Hematopoietic multipotent progenitor cell treated with erythropoietin and hydrocortisone succinate and interleukin-3 and kit ligand, for 4 days (in vitro differentiated cells): ENCODE measurements at places on chromosomes 4 and X.
A peak's percentile ranks its signal among the peaks of the same experiment; 100 is the strongest.

GRCh38 chr4:21134994-21135393 lies 434.7 kb downstream of the PACRGL start:
- DNase-seq: peak; percentile 4

DNA sequence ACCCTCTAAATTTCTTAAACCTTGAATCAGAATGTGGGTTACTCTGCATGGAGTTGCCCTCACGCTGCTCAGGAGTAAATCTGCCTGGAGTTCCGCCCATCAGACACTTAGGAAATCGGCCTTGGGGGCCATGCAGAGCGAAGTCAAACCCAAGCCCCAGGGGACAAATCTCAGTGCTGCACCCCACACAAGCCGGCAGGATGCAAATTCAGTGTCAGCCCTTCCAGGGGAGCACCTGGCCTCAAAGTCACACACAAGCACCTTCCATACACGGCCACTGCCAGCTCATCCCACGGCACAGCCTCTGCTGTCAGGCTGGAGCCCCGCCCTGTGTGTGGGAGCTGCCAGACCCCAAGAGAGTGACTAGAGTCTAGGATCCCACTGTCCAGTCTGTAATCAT lies 27.4 kb downstream of the RNF212 start:
- no peak for DNase-seq

GRCh38 chrX:71669492-71669891 lies 2.1 kb downstream of the LOC101059915 start:
- no peak for DNase-seq

DNA sequence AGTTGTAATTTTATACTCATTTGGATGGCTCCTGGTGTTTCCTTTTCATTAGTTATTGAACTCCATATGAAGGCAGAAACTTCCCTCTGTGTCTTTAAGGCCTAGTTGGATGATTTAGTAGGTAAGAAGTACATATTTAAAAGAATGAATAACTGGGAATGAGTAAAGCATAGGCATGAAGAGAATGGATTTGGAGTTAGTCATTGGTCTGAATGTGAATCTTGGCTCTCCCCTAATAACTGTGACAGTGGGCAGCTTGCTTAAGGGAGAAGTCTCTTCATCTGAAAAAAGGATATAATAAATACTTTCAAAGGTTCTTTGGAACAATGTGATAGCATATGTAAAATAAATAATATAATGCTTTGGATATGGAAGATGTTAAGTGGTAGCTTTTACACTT lies 13.2 kb downstream of the SNX25 start:
- no peak for DNase-seq

DNA sequence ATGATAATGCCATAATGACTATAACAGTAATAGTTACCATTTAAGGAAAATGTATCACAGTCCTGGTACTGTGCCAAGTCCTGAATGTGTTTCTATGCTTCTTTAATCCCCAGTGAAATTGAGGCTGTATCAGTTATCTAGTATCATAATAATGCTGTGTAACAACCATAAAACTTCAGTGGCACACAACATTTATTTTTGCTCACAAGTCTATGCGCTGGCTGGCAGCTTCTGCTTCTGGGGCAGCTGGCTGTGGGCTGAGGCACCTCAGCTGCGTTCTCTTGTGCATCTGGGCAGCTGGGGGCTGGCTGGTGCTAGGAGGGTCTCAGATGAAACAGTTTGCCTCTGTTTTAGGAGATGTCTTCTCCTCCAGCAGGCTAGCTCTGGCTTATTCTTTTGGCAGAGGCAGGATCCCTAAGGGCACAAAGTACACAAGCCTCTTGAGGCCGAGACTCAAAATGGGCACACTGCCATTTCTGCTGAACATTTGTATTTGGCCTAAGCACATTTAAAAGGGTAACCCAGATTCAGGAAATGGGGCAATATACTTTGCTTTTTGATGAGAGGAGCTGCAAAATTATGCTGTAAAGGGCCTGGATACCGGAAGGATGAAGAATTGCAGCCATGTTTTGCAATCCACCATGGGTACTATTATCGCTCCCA lies 62.6 kb upstream of the DHX15 start:
- DNase-seq: peak; percentile 14

GRCh38 chr4:7180938-7181337 lies 11.4 kb upstream of the SORCS2 start:
- no peak for DNase-seq

DNA sequence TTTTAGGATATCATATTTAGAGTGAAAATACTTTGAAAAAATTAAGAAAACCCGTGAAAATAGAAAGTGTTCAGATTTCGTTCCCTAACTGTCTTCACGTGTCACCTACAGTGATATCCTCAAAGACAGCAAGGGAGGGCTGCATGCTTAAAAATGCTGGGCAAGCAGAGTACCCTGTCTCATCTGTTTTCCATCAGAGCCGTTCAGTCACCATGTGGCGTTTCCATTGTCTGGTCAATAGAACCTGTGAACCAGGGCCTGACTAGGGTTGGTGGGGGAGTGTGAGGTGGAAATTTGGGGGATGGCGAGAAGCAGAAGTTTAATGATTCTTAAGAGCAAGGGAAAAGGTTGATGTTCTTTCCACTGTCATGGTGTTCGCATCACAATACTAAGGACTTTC lies 173.9 kb downstream of the BMPR1B start:
- no peak for DNase-seq

- DNase-seq: no peak
Measured at GRCh38 chr4:174540175-174540574, 17.9 kb upstream of the HPGD start.

GRCh38 chr4:126916049-126916625 lies 716.6 kb upstream of the INTU start:
- DNase-seq: no peak

DNA sequence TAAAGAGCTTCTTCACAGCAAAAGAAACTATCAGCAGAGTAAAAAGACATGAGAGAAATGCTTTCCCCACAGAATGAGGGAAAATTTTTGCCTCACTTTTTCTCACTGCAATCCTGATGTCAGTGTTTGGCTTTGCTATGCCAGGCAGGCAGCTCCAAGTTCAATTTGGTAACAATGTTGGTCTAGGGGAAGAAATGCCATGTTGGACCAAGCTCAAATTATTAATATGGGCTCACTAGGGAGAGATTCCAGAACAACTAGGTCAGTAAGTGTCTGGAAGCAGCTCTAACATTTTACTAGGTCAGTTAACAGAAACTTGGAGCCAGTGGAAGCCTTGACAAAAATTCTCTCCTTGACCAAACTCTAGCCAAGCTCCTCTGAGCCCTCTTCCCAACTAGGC lies 95.4 kb downstream of the NAF1 start:
- no peak for DNase-seq

DNA sequence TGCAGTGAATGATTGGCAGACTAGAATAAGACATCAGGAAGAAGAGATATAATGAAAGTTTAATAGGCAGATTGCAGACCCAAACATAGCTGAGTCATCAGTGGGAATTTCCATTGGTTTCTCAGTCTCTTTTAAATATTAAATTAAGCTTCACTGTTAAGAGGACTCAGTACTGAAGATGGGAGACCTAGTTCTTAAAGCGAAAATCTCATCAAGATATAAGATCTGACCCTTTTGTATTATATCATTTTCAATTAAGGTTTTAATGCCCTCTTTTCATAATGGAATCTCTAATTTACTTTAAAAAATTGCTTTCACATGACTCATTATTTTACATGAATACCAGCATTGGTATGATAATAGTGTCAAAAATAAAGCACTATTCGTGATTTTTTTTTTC lies 168.9 kb upstream of the ATOH1 start:
- no peak for DNase-seq

- DNase-seq: no peak
Measured at GRCh38 chrX:122771933-122772332, 412.1 kb upstream of the GRIA3 start.

- peak; percentile 49 for DNase-seq
Measured at GRCh38 chrX:45824471-45824870, 623.8 kb upstream of the DIPK2B start.

DNA sequence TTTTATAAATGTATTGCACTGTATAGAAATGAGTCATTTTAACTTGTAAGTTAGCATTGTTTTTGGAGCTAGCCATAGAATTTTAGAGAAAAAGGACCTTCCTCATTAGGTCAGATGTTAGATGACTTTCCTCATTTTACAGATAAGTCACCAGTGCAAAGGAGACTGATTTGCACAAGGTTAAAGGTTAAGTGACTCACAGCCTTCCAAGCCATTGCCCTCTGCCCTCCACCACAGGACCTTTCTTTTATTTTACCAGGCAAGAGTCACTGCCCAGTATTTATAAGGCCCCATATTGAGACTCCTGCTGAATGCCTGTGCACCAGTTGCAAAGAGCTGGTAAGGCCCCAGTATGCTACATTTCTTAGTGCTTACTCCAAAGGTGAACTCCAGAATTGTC lies 4.2 kb upstream of the ABCG2 start:
- DNase-seq: no peak

DNA sequence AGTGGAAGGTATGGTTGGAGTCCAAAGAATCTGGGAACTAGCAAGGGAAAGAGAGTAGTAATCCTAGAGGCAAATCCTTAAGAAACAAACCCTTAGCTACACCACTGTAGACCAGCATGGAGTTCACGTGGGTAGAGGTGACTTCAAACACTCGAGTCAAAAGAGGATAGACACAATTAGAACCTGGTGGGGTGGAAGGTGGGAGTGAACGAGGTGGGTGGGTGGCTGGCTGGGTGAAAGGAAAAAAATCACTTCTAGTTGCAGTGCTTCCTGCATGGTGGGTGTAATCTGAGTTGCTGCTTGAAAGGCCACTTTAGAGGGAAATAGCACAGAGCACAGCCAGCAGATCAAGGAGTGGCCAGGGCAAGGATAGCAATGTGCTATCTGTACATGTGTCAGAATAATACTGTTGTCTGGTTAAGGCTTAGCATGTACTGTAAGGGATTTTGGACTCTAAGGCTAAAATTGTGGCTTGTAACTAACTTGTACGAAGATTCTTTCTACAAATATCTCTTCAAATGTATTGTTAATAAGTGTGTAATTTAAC lies 356.2 kb downstream of the GRIA2 start:
- DNase-seq: no peak

GRCh38 chr4:18321956-18322530 lies 300.5 kb upstream of the LCORL start:
- no peak for DNase-seq

- DNase-seq: no peak
Measured at GRCh38 chr4:42736527-42737195, 79.8 kb upstream of the ATP8A1 start.

- no peak for DNase-seq
Measured at GRCh38 chrX:17613979-17614588, 123.2 kb upstream of the SCML1 start.

DNA sequence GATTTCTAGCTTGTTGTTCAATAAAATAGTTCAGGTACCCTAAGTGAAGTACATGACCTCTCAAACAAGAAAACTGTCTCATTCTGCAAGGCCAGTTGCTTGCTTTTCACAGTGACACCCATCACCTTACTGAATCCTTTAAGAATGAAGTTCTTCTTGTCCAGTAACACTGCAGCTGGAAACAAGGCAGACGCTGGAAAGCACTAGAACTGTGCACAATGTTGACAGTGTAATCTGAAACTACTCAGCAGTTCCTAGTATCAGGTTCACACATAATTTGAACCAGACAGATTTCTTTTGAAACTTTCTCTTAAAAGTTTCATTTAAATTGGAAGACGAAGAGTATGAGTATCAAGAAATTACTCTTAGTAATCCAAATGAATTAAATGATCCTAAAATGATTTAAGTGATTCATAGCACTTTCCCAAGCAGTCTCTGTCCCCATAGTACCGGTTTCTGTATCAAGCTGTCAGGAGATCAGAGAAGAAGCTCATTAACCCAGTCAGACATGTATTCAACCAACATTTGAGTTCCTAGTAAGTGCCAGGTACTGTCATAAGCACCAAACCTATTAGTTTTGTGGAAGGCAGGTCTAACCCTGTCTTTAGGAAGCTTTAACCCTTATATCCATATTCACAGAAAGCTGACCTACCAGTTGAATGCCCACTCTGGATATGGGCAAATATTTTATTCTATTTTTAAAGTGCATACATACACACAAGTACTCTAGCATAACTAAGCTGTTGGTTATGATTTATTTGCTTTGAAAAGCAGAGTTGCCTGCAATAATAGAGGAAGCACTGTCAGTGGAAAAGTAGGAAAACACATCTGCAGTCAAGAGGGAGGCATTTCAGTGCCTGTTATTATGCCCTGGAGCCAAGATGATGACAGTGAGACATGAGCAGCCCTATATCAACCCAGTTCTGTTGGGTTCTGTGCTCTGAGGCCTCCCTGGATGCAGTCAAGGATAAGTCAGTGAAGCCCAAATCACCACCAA lies 63.6 kb downstream of the PALLD start:
- no peak for DNase-seq

DNA sequence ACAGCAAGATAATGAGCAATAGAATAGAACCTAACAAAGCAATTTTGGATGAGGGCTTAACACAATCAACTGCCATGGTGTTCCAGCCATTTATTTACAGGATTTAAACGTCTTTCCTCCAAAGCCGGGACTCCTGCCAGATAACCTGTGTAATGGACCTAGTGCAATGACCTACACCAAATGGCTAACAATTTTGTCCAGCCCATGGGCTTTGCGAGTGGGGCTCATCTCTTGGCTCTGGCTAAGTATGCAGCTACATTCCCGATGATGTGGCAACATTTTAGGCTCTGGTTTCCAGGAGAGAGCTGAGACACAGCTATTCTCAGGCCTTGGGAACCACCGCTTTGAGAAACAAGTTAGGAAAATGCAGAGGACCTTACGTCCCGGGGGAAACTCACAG lies 822.3 kb upstream of the FTHL17 start:
- no peak for DNase-seq

GRCh38 chr4:54103190-54103574 lies 3.2 kb downstream of the GSX2 start:
- no peak for DNase-seq

- no peak for DNase-seq
Measured at GRCh38 chr4:151165205-151166000, 66.0 kb downstream of the RPS3A start.

DNA sequence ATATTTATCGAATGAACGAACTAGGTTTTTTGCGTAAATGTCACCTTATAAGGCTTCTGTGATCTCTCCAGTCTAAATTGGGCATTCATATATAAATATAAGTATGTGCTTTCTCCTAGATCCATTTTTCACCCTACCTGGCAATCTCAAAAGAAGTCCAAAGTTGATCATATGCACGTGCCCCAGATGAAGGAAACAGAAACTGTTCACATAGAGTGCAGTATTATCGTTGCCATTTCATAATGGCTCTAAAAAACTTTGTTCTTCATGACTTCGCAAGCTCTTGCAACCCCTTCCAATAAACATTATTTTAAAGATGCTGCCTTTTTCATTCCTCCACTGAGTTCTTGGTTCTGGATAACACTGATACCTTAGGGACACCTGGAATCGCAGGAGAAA lies 708 bp downstream of the INTS12 start:
- DNase-seq: no peak

GRCh38 chr4:151052785-151053184 lies 37.7 kb upstream of the LRBA start:
- no peak for DNase-seq
